Heart left ventricle (tissue), 16 donors: ENCODE measurements at places on chromosomes 7 and 10. TPM values are rescaled to one million over a fixed set of nuclear protein-coding genes. Genes with fewer than 3 reads are reported as not detected.

- DNase-seq, result no peak
Observed at GRCh38 chr7:152367170-152367569, 68.6 kb downstream of the KMT2C start.

GRCh38 chr7:140562926-140563481 is 77.6 kb downstream of the DENND2A start:
- no peak for DNase-seq

GRCh38 chr7:136050462-136050847 is 73.3 kb upstream of the MTPN start:
- DNase-seq, result no peak

DNA sequence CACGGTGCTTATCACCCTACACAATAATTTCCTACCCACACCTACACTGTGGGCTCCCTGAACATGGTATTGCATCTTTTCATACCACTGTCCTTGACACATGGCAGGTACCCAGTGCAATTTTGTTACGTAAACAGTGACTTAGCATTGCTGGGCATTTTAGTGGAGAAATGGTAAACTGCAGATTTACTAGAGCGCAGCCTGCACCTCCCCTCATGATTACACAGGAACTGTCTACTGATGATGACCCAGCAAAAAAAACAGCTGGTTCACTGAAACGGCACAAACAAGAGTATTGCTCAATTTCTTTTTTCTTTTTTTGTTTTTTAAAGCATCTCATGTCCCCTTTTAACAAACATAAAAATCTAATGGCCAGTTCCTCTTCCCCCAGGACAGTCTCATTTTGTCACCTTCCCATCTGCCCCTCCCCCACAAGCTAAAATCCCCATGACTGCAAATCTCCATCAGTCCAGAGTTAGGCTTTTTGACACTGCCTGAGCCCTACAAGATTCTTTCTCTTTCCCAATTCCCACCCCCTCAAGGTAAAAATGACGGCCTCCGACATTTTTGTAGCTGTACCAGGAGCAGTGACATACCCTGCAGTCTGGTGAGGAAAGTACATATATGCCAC is 2.8 kb downstream of the ZNF746 start:
- no peak for DNase-seq

The CFAP70 gene
- total RNA-seq, result 0.83 TPM

The UBE2D1 gene
- total RNA-seq, result 41.5 TPM

The GNAI1 gene
- total RNA-seq, result 14.1 TPM

The ADAMTS14 gene
- total RNA-seq, result 1.1 TPM
